ENCODE measurements at places on chromosomes 16 and 17.

DNA sequence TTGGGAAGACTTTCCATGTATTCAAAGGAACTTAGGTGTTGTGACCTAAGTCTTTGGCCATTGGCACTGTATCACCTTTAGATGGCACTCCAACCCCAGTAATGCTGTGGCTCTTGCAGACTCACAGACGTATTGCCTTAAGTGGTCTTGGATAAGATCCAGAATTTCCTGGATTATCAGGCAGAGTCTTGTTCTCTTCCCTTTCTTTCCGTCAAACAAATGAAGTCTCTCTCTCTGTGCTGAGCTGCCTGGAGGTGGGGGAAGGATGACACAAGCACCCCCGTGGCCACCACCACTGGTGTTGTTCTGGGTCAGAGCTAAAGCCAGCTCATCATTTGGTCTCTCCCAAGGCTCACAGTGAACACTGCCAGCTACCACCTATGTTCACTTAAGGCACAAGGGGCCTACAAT is 789.9 kb upstream of the KIF2B start:
- no peak for DNase-seq

DNA sequence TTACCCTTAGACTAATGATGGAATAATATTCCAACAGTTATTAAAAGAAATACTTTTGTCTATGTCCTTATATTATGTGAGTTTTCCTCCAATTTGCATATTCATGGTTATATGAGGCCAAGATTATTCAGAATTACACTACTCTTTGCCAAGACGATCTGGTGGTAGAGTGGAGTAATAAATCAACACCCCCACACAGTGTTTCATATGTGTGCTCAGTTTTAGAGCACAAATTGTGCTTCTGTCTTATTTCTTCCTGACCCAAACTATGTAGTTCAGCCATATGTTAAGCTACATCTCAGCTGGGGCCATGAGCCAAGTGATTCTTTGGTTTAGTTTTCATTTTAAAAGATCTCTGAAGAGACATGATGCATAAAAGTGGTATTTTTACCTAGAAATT is 26.9 kb upstream of the PPM1E start:
- DNase-seq, result no peak

DNA sequence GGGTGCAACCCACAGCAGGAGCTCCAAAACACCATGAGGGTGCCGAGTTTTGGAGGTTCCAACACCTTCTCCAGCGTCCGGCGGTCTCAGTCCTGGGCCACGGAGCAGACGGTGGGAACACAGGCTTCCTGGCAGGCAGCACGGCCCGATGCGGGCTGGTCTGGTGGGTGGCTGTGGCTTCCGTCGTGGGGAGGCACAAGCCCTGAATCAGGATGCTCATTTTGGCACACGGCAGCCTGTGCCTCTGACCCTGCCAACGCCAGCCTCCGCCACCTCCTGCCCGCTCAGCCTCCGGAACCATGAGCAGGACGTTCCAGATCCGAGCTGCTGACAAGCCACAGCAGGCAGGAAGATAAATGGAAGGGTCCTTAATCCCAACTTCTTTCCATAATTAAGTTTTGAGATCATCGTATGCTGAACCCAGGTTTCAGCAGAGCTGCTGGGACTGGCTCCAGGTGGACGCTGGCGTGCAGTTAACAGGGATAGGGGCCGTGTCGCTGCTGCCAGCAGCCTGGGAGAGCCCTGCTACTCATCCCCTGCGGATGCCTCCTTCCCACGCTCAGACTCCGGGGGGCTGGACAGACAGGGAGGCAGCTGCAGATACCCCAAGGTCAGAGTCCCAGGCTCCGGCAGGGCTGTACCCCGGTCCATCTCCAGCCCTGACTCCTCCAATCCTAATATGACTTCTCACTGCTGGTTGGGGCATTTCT is 136.6 kb downstream of the ENGASE start:
- no peak for DNase-seq

GRCh38 chr16:47196457-47196856 is 52.7 kb upstream of the NETO2 start:
- no peak for DNase-seq

DNA sequence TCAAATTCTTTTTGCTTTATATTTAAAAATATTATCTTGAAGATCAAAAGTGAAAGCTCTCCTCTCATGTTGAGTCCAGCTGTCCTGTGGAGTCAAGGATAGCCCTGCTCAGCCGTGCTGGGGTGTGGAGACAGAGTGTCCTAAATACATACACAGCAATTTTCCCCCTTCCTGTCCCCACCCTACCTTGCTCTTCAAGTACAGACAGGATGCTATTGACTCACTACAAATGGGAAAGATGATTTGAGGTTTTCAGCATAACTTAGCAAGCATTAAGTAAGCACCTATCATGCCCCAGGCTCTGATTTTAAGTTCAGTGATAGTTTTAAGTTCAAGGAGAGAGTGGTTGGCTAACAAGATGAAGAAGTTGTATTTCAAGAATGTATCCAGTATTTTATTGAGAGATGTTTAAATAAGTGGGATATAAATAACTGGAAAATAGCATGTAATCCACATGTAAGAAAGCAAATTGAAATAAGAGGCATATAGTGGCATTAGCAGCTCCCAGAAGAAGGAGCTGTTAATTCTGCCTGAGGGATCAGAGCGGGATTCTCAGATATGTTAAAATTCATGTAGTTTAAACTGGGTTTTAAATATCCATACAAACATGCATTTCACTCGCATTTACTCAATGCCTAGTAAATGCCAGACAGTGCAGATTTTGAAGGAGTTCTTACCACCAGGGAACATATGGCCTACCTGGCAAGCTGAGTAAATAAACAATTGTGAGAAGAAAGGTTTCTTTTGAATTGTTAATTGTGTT is 183.5 kb upstream of the ANKFN1 start:
- DNase-seq, result no peak

DNA sequence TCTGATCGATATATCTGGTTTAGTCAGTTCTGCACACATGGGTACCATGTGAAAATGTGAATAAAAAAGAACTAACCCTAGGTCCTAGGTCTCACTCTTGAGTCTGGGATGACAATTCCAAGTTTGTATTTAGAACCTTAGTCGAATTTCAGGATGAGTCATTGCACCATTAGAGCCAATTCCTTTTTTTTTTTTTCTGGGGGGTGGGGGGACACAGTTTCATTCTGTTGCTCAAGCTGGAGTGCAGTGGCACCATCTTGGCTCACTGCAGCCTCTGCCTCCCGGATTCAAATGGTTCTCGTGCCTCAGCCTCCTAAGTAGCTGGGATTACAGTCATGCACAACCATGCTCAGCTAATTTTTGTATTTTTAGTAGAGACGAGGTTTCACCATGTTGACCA is 41.6 kb downstream of the SPAG9 start:
- DNase-seq, result no peak

- no peak for DNase-seq
Observed at GRCh38 chr17:77665833-77666232, 292.7 kb upstream of the TNRC6C start.

DNA sequence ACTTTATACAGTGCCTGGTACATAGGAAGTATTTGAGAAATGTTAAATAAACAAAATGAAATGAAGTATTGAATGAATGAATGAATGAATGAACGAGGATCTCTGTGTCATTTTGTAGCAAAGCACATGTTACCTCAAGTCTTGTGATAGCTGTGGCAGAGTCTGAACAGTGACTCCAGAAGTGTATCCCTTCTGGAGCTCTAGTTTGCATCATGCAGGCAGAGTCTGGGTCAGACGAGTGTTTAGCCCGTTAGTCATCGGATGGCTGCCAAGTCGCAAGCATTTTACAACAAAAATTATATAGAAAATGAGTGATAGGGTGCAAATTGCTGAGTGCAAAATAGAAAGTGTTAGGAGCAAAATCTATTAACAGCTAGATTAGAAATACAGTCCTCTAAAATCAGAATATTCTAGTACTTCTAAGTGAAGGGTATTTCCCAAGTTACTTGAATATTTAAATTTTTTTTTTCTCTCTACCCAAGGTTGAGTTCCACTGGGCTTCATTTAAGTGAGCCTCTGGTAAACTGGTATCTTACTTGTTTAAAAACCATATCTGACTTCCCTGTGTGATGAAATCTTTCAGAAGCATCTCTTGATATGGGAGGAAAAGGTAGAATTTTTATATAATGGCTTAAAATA is 113.3 kb downstream of the FTO start:
- DNase-seq, result no peak

DNA sequence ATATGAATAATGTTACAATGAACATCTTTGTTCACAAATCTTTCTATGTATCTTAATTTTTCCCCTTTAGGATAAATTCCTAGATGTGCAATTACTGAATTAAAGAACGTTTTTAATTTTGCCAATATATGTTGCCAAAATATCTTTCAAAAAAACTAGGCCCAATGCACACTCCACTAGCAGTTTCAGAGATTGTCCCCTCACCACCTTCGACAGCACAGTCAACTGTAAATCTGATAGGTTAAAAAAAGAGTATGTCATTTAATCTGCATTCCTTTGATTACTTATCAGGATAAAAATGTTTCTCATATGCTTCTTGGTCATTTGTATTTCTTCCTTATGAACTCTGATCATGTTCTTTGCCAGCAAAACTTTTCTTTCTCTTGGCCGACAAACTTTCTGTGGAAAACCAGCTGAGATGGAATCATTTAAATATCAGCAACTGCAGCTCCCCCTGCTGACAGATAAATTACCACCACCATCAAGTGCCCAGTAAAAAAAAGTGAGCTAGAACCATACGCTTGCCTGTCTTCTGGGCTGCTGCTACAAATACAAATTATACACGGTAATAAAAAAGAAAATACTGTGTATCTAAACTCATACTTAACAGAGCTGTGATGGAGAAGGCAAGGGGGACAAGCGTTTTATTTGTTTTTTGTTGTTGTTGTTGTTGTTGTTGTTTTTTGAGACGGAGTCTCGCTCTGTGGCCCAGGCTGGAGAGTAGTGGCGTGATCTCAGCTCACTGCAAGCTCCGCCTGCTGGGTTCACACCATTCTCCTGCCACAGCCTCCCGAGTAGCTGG is 19.6 kb upstream of the KANSL1 start:
- DNase-seq, result no peak

DNA sequence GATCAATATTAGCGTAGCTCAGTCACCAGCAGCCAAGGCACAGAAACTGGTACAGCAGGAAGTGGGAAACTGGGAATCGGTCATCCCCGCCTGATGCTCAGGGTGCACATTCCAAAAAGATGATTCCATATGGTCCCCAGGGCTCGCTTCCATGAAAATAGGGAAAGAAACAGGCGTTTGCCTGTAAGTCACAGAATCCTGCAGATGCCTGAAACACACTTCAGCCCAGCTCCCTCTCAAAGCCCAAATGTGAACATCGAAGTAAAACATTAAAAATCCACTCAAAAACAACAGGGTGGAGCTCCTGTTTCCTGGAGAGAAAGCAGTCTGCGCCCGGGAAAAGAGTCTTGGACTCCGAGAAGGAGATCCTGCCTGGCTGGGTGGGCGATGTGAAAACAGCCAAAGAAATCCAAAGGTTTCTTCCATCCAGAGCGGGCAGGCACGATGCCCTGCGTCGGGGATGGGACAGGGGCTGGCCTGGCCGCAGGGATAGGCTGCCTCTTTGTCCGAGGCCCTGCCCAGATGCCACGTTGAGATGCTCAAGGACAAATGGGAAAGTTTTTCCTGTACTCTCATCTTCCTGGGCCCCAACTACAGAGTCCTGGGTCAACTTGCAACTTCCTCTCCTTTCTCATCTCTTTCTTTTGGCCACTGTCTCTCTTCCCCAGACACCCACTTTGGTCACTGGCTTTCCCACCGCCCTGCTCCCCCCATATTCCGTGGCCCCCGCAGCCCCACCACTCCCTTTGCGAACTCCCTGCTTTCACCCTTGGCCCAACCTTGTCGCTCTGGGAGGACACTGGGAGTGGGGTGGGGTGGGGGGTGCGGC is 743 bp downstream of the WIPI1 start:
- DNase-seq, result no peak

GRCh38 chr17:18182110-18182977 is 1.3 kb upstream of the ALKBH5 start:
- DNase-seq, result no peak

GRCh38 chr17:79066963-79067362 is 7.7 kb upstream of the ENGASE start:
- no peak for DNase-seq

DNA sequence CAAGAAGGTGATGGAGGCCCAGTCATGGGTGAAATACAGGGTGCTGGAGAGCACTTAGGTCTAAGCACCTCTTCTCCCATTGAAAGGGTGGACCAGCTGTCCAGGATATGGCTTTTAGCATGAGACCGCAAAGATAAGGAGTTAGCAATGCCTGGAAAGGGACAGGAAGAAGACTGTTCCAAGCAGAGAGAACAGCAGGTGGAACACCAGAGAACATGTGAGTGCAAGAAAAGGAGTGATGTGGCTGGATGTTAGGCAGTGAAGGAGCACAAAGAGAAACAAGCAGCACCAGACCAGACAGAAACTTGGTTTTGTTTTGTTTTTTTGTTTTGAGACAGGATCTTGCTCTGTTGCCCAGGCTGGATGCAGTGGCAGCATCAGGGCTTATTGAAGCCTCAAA is 45.4 kb upstream of the CCL1 start:
- DNase-seq, result no peak

DNA sequence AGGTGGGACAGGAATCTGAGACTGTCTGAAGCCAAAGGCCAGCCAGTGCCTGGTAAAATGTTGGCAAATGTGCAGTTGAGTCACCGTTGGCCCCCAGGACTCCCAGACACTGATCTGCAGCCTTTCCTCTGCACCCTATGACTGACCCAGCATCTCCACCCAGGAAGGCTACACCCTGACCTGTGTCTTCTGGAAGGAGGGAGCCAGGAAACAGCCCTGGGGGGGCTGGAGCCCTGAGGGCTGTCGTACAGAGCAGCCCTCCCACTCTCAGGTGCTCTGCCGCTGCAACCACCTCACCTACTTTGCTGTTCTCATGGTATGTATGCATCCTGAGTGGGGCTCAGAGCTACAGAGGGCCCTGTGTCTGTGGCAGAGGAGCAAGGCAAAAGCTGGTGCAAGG is 24.0 kb downstream of the ADGRG5 start:
- DNase-seq, result no peak

GRCh38 chr16:2026461-2027023 is at the start of gene NHERF2:
Gene NHERF2 (plus strand): TSS chr16:2026902. CDS start chr16:2027006, 104 bp downstream.
- DNase-seq, result no peak

- DNase-seq, result no peak
Observed at GRCh38 chr17:57034807-57035754, 50.0 kb upstream of the AKAP1 start.

DNA sequence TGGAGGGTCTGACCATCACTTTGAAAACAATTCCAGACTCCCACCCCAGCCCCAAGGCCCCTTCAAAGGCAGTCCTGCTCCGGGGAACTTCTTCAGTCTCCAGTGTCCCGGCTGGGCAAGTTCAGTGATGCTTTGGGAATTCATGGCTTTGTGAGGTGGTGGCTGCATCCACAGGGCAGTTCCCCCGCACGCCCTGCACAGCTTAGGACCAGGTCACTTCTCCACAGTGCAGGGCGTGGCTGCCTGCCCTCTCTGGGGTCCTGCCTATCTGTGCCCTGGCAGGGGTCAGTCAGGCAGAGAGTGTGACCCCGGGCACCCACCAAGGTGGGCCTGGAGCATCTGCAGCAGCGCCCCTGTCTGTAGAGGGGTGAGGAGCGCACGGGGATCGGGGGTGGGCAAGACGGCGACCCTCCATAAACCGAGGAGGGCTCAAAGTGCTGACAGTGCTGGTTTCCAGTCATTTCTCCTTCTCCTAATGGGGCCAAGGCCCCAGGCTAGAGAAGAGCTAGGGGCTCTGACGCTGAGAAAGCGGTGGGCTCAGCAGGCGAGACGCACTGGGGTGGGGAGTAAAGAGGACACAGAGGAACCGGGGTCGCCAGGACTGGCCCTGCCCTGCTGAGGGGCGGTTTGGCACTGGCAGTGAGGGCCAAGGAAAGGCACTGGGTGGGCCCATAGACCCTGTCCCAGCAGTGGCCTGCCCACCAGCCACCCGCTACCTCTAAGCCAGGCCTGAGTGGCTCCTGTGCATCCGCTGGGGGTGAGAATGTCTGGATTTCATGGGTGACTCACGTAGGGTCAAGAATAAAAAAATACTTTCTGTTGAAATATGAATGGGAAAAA is 4.2 kb upstream of the ARHGAP27 start:
- DNase-seq, result no peak

All from cortex of kidney (tissue), 1 donor.